ENCODE measurements at places on chromosomes 16 and 17. TPM values are rescaled to one million over a fixed set of nuclear protein-coding genes. Genes with fewer than 3 reads are reported as not detected.

Gene DHRS7C
- not detected for total RNA-seq

Gene NACA2
- not detected for total RNA-seq

Gene OR1F1
- not detected for total RNA-seq

Gene GAST
- total RNA-seq = not detected

Gene TAOK1
- 29.6 TPM for total RNA-seq

Gene PYDC1
- total RNA-seq = not detected

Gene GAS7
- 64.2 TPM for total RNA-seq

All from A375 (cell line).